Immature natural killer cell (primary cell): ENCODE measurements at places on chromosomes 12 and 14. TPM values are rescaled to one million over a fixed set of nuclear protein-coding genes. Genes with fewer than 3 reads are reported as not detected.
A peak's percentile ranks its signal among the peaks of the same experiment; 100 is the strongest.

GRCh38 chr12:96085475-96085874 lies 50.1 kb upstream of the LTA4H start:
- no peak for DNase-seq
- H3K27ac ChIP-seq = no peak overlapping the region
- no peaks in the 10 kb centered on the region for H3K4me1 ChIP-seq
- peaks cover 6% of the 10 kb centered on the region for H3K27me3 ChIP-seq

- peaks cover 2% of the 10 kb centered on the region for H3K27me3 ChIP-seq
- H3K4me3 ChIP-seq = peak overlapping the region; percentile 6
- H3K27ac ChIP-seq = no peak overlapping the region
- H3K4me1 ChIP-seq = peaks cover 24% of the 10 kb centered on the region
- no peak for DNase-seq
Measured at GRCh38 chr12:67442347-67442841, 173.2 kb downstream of the CAND1 start.

ANO2 gene
- not detected for polyA plus RNA-seq

KIF26A gene
- not detected for polyA plus RNA-seq

GRCh38 chr12:116074686-116075085 lies 202.8 kb downstream of the MED13L start:
- DNase-seq = no peak
- no peaks in the 10 kb centered on the region for H3K36me3 ChIP-seq

- peak overlapping the region; percentile 76 for H3K4me3 ChIP-seq
- peak overlapping the region; percentile 67 for H3K27ac ChIP-seq
- DNase-seq = peak; percentile 73
- H3K4me1 ChIP-seq = peaks cover 49% of the 10 kb centered on the region
Measured at GRCh38 chr14:39229222-39229543, 4.5 kb upstream of the MIA2 start.

DNA sequence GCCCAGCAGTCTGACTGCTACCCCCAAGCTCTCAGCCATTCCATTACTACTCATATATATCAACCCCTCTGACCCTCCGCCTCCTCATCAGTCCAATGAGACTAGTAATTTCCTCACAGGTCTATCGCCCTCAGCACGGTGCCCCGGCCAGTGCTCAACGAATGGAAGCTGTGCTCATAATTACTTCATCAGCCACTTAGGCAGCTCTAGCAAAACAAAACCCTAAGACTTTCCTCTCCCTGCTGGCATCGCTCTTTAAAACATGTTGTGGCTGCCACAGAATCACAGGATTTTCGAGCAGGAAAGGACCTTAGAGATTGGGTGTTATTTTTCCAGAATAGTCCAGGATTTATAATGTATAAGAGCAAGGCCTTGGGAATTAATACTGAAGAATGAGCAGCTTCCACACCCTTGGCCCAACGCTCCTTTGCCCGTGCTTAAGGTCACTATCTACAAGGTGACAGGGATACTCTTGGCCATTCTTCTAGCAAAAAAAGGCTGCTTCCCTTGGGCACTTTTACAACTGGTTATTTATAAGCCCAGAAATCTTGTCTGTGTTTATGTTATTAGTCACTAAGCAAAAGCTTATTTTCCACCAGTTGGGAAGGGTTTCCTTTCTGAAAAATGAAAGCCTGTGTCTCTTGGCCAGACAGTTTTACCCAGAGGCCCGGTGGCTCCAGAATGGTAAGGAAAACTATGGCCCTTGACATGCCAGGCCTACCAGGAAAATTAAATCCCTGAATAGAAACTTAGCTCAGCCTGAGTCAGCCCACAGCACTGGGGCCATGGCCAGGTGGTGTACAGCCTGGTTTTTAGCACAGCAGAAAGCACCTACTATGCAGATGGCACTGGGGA lies 47.9 kb downstream of the NUAK1 start:
- no peaks in the 10 kb centered on the region for H3K4me1 ChIP-seq
- peaks cover 3% of the 10 kb centered on the region for H3K27me3 ChIP-seq
- H3K27ac ChIP-seq = no peak overlapping the region

DNA sequence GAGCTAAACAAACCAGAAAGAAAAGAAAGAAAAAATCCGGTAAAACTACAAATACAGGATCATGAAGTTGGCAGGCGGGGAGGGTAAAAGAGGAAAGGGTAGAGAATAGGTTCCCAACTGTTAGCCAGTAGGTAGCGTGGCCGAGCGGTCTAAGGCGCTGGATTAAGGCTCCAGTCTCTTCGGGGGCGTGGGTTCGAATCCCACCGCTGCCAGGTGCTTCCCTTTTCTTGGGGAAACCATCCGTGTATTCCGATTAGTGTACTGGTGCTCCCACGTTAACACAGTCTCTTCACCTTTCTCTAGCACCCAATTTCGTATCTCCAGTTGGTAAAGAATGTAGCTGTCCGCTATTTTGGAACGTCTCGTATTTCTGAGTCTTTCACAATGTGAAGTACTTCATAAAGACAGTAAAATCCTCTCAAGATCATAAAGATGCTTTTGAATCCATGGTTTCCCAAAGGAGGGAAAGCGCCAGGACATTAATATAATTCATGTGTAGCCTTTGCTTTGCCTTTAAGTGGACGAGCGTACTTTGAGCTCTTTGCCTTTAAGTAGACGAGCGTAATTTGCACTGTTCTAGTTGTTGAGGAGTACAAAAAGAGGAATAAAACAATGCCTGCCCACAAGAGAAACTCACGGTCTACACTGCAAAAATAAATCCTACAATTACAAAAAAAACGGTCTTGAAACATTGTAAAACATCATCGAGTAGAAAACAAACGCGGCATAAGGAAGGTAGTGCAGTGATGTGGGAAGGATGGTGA lies 19.0 kb upstream of the RNASE12 start:
- H3K27me3 ChIP-seq = no peaks in the 10 kb centered on the region
- peak; percentile 72 for DNase-seq
- H3K36me3 ChIP-seq = no peaks in the 10 kb centered on the region

PZP gene
- polyA plus RNA-seq = 0.22 TPM

- DNase-seq = no peak
- peaks cover 53% of the 10 kb centered on the region for H3K36me3 ChIP-seq
- no peak overlapping the region for H3K4me3 ChIP-seq
- H3K4me1 ChIP-seq = peaks cover 59% of the 10 kb centered on the region
- no peaks in the 10 kb centered on the region for H3K27me3 ChIP-seq
Measured at GRCh38 chr12:123748661-123749060, 13.4 kb upstream of the DNAH10 start.

- H3K27ac ChIP-seq = no peak overlapping the region
- no peak for DNase-seq
- H3K27me3 ChIP-seq = no peaks in the 10 kb centered on the region
Measured at GRCh38 chr12:73361864-73362230, 1089.7 kb downstream of the TRHDE start.

DNA sequence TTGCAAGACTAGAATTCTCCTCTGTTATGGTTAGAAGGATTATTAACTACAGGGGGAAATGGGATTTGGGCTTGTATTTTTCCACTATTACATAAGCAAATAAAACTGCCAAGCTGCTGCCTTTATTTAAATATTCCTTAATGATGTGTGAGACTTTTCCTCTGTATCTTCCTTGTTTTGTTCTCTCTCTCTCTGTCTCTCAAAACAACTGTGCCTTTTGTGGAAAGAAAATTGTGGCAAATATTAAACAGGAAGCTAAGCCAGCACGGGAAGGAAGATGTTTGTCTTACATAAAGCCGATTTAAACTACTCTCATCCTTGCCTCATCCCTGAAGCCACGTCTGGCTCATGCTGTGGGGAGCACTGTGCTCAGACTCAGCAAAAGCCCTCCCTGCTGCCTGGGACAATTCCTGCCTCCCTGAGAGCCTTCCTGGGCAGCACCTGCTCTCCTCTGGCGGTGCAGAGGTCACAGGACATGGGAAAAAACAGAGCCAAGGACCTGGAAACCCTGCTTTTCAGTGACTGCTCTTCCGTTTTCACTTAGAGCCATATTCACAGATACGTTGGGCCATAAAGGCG lies 237.2 kb downstream of the SLC15A4 start:
- DNase-seq = no peak
- no peak overlapping the region for H3K4me3 ChIP-seq
- H3K27me3 ChIP-seq = peaks cover 2% of the 10 kb centered on the region
- no peaks in the 10 kb centered on the region for H3K36me3 ChIP-seq
- H3K27ac ChIP-seq = no peak overlapping the region
- no peaks in the 10 kb centered on the region for H3K4me1 ChIP-seq

DNA sequence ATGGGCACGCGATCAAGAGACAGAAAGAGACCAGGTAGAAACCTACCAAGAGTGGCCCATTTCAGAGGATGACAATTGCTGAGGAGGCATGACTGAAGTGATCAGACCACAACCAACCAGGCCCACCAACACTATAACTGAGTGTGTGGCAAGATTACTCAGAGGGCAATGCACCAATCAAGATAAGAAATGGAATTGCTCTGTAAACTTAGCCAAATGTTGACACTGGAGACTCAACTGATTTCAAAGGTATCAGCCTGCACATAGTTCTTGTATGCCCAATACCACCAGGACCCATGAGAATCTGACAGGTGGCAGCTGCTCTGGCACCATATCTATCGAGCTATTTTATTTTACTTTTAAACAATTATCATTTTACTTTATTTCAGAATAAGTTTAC lies 128.9 kb downstream of the FOXN3 start:
- H3K27me3 ChIP-seq = no peaks in the 10 kb centered on the region
- H3K36me3 ChIP-seq = no peaks in the 10 kb centered on the region
- H3K27ac ChIP-seq = no peak overlapping the region
- DNase-seq = no peak
- H3K4me1 ChIP-seq = peaks cover 92% of the 10 kb centered on the region

DLK1 gene
- polyA plus RNA-seq = not detected

DNA sequence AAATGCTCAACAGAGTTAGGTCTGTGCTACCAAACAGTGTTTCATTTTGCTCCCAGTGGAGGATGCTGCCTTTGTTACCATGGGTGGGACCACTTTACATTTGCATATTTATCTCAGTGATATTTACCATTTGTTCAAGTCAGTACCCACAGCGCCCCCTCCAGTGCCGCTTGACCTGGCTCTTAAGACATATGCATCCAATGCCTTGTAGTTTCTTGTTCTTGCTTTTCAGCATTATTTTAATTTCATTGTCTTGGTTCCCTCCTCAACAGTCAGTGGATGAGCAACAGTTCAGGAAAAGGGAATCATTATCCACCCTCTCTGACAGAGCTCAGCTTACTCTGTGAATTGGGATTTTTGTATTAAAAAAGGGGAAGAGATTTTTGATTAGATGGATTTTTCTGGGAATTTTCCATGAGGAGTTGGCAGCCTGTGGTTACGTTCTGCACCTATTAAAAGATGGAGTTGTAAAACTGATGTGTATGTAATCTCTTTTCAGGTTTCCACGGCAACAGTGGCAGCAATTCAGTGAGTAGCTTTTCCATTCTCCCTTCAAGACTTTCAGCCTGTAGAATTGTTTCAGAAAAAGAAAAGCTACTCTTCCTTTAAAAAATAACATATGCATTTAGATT lies 240.5 kb upstream of the DAAM1 start:
- H3K36me3 ChIP-seq = no peaks in the 10 kb centered on the region
- H3K4me1 ChIP-seq = no peaks in the 10 kb centered on the region
- DNase-seq = no peak
- no peak overlapping the region for H3K27ac ChIP-seq
- H3K27me3 ChIP-seq = peaks cover 2% of the 10 kb centered on the region

GRCh38 chr14:62691647-62692489 lies 353.4 kb downstream of the KCNH5 start:
- H3K4me3 ChIP-seq = no peak overlapping the region
- H3K36me3 ChIP-seq = no peaks in the 10 kb centered on the region
- H3K4me1 ChIP-seq = no peaks in the 10 kb centered on the region
- no peak for DNase-seq

- H3K4me1 ChIP-seq = no peaks in the 10 kb centered on the region
- no peak overlapping the region for H3K27ac ChIP-seq
- H3K36me3 ChIP-seq = no peaks in the 10 kb centered on the region
- no peak overlapping the region for H3K4me3 ChIP-seq
Measured at GRCh38 chr12:78120866-78121560, 290.3 kb downstream of the NAV3 start.

GRCh38 chr12:56321027-56321426 lies 5.2 kb upstream of the CNPY2 start:
- DNase-seq = no peak
- no peaks in the 10 kb centered on the region for H3K27me3 ChIP-seq
- H3K4me3 ChIP-seq = no peak overlapping the region
- peaks cover 26% of the 10 kb centered on the region for H3K36me3 ChIP-seq
